Smooth muscle cell of the umbilical artery (primary cell): ENCODE measurements at places on chromosomes 12 and 14. TPM values are rescaled to one million over a fixed set of nuclear protein-coding genes. Genes with fewer than 3 reads are reported as not detected.

Gene EML1
- total RNA-seq, result 6.0 and 7.7 TPM in 2 replicates

Gene FAM161B
- 4.2 and 4.4 TPM in 2 replicates for total RNA-seq

Gene CLEC4E
- total RNA-seq, result not detected in 2 replicates

Gene DCN
- 96.5 and 675 TPM in 2 replicates for total RNA-seq

Gene PMEL
- 1.1 TPM in 1 of 2 replicates, not detected in the other for total RNA-seq

Gene CNIH1
- total RNA-seq, result 118 and 166 TPM in 2 replicates

Gene GARIN6
- not detected in 2 replicates for total RNA-seq

Gene SLC17A8
- total RNA-seq, result not detected in 2 replicates

Gene CDKL1
- 4.1 and 7.4 TPM in 2 replicates for total RNA-seq

Gene FOXN4
- total RNA-seq, result not detected in 2 replicates

Gene SPIC
- total RNA-seq, result not detected in 2 replicates

Gene KRT72
- total RNA-seq, result not detected in 2 replicates

Gene NPFF
- total RNA-seq, result not detected in 2 replicates

Gene COCH
- total RNA-seq, result 0.32 TPM in 1 of 2 replicates, not detected in the other

Gene IAPP
- not detected in 2 replicates for total RNA-seq

Gene EDDM3A
- total RNA-seq, result not detected in 2 replicates

Gene TROAP
- total RNA-seq, result 0.89 and 5.0 TPM in 2 replicates

Gene AICDA
- total RNA-seq, result not detected in 2 replicates

Gene OTX2
- total RNA-seq, result not detected in 2 replicates

Gene CD27
- total RNA-seq, result not detected in 2 replicates

Gene SERPINA1
- total RNA-seq, result 0.30 and 0.32 TPM in 2 replicates

Gene ACOT4
- 0.46 and 0.59 TPM in 2 replicates for total RNA-seq

Gene CLEC14A
- 0.74 and 1.2 TPM in 2 replicates for total RNA-seq
